ENCODE measurements at places on chromosomes 3 and 15. TPM values are rescaled to one million over a fixed set of nuclear protein-coding genes. Genes with fewer than 3 reads are reported as not detected.

Gene CCNL1
- total RNA-seq: 1,140 TPM

Gene CSTA
- total RNA-seq: not detected

Gene CCDC54
- not detected for total RNA-seq

Gene PLSCR4
- total RNA-seq: 0.12 TPM

GRCh38 chr3:177262396-177262795 is 65.1 kb upstream of the TBL1XR1 start:
- DNase-seq: no peak
